ENCODE measurements at places on chromosomes 5 and 9. TPM values are rescaled to one million over a fixed set of nuclear protein-coding genes. Genes with fewer than 3 reads are reported as not detected.

C8G gene
- total RNA-seq, result not detected

ZSWIM6 gene
- total RNA-seq, result 3.2 TPM

GRCh38 chr5:28766565-28767158 is 1728.3 kb upstream of the CDH9 start:
- no peaks in the 10 kb centered on the region for H3K4me1 ChIP-seq
- no peaks in the 10 kb centered on the region for H3K27me3 ChIP-seq
- no peak overlapping the region for H3K27ac ChIP-seq
- no peaks in the 10 kb centered on the region for H3K36me3 ChIP-seq

- peaks cover 9% of the 10 kb centered on the region for H3K4me1 ChIP-seq
- DNase-seq, result no peak
- peaks cover 34% of the 10 kb centered on the region for H3K27me3 ChIP-seq
- no peak overlapping the region for H3K4me3 ChIP-seq
- H3K36me3 ChIP-seq, result no peaks in the 10 kb centered on the region
- H3K27ac ChIP-seq, result no peak overlapping the region
Observed at GRCh38 chr9:126147186-126147935, 179.3 kb upstream of the MVB12B start.

RFESD gene
- total RNA-seq, result 6.2 TPM

ARSI gene
- total RNA-seq, result not detected

GRCh38 chr9:7370988-7371387 is 428.6 kb downstream of the DMAC1 start:
- no peaks in the 10 kb centered on the region for H3K4me1 ChIP-seq
- H3K27me3 ChIP-seq, result peaks cover 4% of the 10 kb centered on the region
- no peak overlapping the region for H3K4me3 ChIP-seq
- no peak for DNase-seq

LTC4S gene
- total RNA-seq, result not detected

- H3K27ac ChIP-seq, result no peak overlapping the region
- H3K27me3 ChIP-seq, result no peaks in the 10 kb centered on the region
- H3K36me3 ChIP-seq, result peaks cover 17% of the 10 kb centered on the region
- no peak for DNase-seq
- peaks cover 14% of the 10 kb centered on the region for H3K4me1 ChIP-seq
Observed at GRCh38 chr9:100074093-100074492, 24.7 kb downstream of the ERP44 start.

GCNT4 gene
- 1.7 TPM for total RNA-seq

- no peaks in the 10 kb centered on the region for H3K27me3 ChIP-seq
- H3K36me3 ChIP-seq, result no peaks in the 10 kb centered on the region
- H3K4me3 ChIP-seq, result no peak overlapping the region
- DNase-seq, result no peak
- H3K4me1 ChIP-seq, result no peaks in the 10 kb centered on the region
Observed at GRCh38 chr5:691817-692528, 1.2 kb downstream of the TPPP start.

KLHL3 gene
- total RNA-seq, result 10.8 TPM

DNA sequence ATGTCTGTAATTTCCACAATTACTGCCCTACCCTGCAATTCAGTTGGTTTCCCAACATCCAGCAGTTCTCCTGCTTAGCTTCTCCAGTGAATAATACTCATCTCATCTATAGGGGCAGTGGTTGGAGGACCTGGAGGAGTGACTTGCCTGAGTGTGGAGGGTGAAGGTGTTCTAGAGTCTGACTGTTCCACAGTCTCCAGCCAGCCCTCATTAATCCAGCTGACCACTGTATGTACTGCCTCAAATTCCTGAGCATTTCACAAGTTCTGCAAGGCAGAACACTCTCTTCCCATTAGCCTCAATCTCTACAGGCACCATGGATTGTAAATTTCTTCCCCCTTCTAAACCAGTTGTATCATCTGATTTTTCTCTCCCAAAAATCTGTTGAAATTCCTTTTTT is 147.4 kb upstream of the NFIL3 start:
- no peak overlapping the region for H3K4me3 ChIP-seq
- no peaks in the 10 kb centered on the region for H3K4me1 ChIP-seq
- H3K27me3 ChIP-seq, result peaks cover 20% of the 10 kb centered on the region

RIOK2 gene
- total RNA-seq, result 50.1 TPM

GRCh38 chr5:132831095-132831860 is 831 bp upstream of the SHROOM1 start:
- H3K4me1 ChIP-seq, result peaks cover 3% of the 10 kb centered on the region
- no peaks in the 10 kb centered on the region for H3K36me3 ChIP-seq
- H3K27me3 ChIP-seq, result peaks cover 50% of the 10 kb centered on the region
- DNase-seq, result no peak

DNA sequence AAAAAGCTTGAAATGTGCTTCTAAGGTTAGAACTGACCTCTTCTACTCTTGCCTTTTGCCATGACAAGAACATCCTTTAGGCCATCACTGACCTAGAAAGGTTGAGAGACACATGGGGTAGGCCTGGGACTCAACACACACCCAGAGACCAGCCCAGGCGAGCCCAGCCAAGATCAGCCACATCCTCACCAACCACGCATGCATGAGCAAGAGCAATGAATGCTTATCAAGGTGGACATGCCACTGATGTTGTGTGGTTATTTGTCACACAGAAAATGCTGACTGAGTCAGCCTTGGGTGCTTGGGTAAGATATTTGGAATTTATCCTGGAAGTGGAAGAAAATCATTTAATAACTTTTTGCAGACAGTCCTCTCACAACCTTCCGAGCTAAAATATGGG is 39.4 kb downstream of the SMIM23 start:
- no peak for DNase-seq
- no peaks in the 10 kb centered on the region for H3K36me3 ChIP-seq
- H3K4me1 ChIP-seq, result no peaks in the 10 kb centered on the region
- H3K4me3 ChIP-seq, result no peak overlapping the region

GRCh38 chr5:17379100-17379951 is 118.7 kb upstream of the TAF11L2 start:
- H3K4me3 ChIP-seq, result no peak overlapping the region
- H3K27ac ChIP-seq, result no peak overlapping the region
- DNase-seq, result no peak
- H3K4me1 ChIP-seq, result no peaks in the 10 kb centered on the region

BHMT2 gene
- not detected for total RNA-seq

- no peaks in the 10 kb centered on the region for H3K36me3 ChIP-seq
- H3K4me1 ChIP-seq, result no peaks in the 10 kb centered on the region
- H3K4me3 ChIP-seq, result no peak overlapping the region
- no peak for DNase-seq
Observed at GRCh38 chr5:95988877-95989276, 27.2 kb upstream of the ELL2 start.

DNA sequence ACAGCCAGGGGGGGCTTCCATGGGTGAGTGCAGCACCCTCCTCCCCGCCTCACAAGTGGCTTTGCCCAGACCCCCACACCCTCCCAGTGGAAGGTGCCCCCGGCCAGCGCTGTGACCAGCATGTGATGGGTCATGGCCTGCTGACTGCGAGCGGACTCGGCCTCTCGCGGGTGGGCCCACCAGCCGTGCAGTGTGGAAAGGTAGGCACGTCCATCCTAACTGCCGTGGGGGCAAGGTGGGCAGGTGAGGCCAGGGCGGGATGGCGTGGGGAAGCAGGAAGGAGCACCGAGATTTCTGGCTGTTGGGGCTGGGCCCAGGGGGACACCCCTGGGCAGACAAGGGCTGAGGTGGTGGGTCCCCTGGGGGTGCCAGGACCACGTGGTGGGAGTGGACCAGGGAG is 12.1 kb downstream of the SOHLH1 start:
- H3K27me3 ChIP-seq, result peaks cover 8% of the 10 kb centered on the region
- no peak for DNase-seq
- no peaks in the 10 kb centered on the region for H3K36me3 ChIP-seq
- no peak overlapping the region for H3K4me3 ChIP-seq
- no peaks in the 10 kb centered on the region for H3K4me1 ChIP-seq

GRCh38 chr5:150398722-150399523 is 13.8 kb downstream of the CD74 start:
- peak; percentile 43 for DNase-seq
- peak overlapping the region; percentile 74 for H3K27ac ChIP-seq
- peaks cover 43% of the 10 kb centered on the region for H3K36me3 ChIP-seq

LMAN2 gene
- total RNA-seq, result 92.1 TPM

- H3K4me3 ChIP-seq, result no peak overlapping the region
- H3K27me3 ChIP-seq, result no peaks in the 10 kb centered on the region
- no peak overlapping the region for H3K27ac ChIP-seq
- H3K36me3 ChIP-seq, result no peaks in the 10 kb centered on the region
- peaks cover 7% of the 10 kb centered on the region for H3K4me1 ChIP-seq
Observed at GRCh38 chr9:18980189-18980588, 52.8 kb downstream of the SAXO1 start.

SCGB3A2 gene
- not detected for total RNA-seq

DNA sequence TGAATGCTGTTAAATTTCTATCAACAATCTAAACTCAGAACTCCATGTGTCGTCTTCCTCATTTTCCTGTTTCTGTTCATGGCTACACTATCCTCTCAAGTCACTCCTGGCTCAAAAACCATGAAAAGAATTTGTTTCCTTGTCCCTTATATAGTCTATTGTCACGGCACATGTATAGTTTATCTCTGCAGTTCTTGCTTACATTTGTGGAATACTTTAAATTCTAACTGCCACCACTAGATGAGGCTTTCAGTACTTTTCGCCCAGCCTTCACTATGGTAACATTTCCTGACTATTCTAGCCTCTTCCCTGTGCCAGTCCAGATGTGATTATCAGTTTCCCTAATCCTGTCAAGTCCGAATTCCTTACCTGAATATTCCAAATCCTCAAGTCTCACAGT is 34.6 kb downstream of the PKD2L2 start:
- DNase-seq, result no peak
- H3K36me3 ChIP-seq, result peaks cover 2% of the 10 kb centered on the region
- no peak overlapping the region for H3K27ac ChIP-seq
- H3K4me3 ChIP-seq, result no peak overlapping the region
- no peaks in the 10 kb centered on the region for H3K27me3 ChIP-seq

GRCh38 chr5:32436553-32437242 is 7.8 kb downstream of the ZFR start:
- H3K4me3 ChIP-seq, result no peak overlapping the region
- no peak for DNase-seq

DEPDC1B gene
- total RNA-seq, result 25.5 TPM

DNA sequence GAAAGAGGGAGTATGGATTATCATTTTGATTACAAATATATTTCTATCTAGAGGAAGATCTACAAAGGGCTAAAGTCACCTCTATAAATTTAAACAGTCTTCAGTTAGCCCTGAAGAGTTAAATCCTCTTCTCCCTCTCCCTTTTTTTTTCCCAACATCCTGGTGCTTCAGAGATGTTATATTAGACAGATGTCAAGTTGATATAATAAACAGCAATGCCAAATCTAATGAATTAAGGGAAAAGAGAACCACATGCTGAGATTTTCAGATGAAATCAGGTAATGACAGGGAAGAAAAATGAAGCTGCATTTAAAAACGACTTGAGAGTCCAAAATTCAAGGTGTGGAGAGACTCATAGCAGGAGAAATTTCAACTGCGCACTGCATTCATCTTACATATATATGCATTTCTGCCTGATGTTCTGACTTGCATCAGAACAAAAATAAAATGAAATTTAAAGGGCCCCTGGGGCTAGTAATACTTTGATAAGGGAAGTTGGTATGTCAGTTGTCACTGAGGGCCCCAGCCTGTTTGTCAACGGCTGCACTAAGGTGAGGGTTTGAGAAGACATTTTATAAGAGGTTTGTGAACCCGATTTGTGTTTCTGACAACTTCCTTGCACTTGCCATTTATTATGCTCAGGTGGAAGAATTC is 338.9 kb upstream of the PANK3 start:
- no peak overlapping the region for H3K4me3 ChIP-seq
- no peak overlapping the region for H3K27ac ChIP-seq
- H3K4me1 ChIP-seq, result no peaks in the 10 kb centered on the region
- H3K27me3 ChIP-seq, result peaks cover 46% of the 10 kb centered on the region
- no peak for DNase-seq

DNA sequence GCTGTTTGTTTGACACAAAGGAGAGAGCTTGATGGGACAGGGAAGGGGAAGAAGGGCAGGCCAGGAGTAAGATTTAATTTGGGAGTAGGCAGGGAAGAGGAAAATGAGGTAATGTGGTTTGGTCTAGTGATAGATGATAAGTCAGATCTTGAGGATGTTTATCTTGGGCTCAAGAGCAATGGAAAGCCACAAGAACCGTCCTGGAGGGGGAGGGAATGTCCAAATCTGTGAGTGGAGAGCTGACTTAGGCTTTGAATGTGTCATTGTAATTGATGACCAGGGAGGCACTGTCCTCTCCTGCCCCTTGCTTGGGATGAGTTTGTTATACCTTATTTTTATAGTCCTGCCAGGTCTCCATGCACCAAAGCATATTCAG is 37.5 kb downstream of the MAMDC2 start:
- H3K36me3 ChIP-seq, result no peaks in the 10 kb centered on the region
- H3K4me3 ChIP-seq, result no peak overlapping the region
- peaks cover 4% of the 10 kb centered on the region for H3K4me1 ChIP-seq
- peaks cover 20% of the 10 kb centered on the region for H3K27me3 ChIP-seq

DNA sequence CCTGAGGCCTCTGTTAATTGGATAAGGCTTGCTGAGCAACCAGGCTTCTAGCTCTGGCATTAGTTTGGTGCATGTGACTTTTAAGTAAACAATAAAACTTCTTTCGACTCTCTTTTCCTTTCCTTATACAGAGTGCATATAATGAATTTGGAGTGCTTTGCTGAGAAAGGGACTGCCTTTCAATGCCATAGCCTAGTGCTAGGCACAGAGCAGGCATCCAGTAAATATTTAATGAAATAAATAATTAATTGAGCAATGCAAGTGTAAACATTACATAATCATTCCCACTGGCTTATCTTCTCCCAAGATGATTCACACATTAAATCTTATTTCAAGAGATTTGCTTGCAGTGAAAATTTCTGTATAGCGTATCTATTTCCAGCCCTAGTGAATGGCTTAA is 74.1 kb downstream of the NMUR2 start:
- no peaks in the 10 kb centered on the region for H3K4me1 ChIP-seq
- peaks cover 10% of the 10 kb centered on the region for H3K27me3 ChIP-seq
- H3K27ac ChIP-seq, result no peak overlapping the region
- no peaks in the 10 kb centered on the region for H3K36me3 ChIP-seq

SLC25A2 gene
- 0.21 TPM for total RNA-seq

DNA sequence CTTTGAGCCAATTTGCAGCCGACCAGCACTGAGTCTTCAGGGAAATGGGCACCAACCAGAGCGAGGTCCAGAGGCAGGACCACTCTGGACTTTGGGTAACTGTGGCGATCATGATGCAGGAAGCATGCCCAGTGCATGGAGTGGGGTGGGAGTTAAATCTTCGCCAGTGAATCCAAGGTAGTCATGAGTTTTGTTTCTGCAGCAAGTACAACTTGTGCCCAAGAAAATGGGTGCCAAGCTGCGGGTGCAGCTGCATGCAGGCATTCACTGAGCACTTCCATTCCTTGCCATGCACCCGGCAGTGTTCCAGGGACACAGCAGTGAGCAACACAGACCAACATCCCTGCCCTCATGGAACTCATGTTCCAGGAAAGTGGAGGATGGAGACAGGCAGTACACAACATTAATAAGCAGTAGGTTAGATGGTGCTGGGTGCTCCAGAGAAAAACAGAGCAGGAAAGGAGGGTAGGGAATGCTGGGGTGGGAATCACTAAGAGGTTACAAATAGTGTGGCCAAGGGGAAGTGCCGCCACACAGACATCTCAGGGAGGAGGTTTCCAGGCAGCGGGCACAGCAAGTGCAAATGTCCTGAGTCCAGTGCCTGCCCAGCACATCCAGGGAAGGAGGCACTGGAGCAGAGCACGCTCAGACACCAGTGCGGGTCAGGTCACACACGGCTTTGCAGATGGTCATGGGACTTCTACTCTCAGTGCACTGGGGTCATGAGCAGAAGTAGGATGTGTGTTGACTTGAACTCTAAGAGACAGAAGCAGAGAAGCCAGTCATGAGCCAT is 48.2 kb upstream of the LMX1B start:
- H3K27ac ChIP-seq, result no peak overlapping the region
- H3K27me3 ChIP-seq, result peaks cover 46% of the 10 kb centered on the region
- H3K36me3 ChIP-seq, result no peaks in the 10 kb centered on the region
- no peak for DNase-seq
- no peak overlapping the region for H3K4me3 ChIP-seq
